Inflammatory macrophage (primary cell): ENCODE measurements at places on chromosomes 6 and 20.

DNA sequence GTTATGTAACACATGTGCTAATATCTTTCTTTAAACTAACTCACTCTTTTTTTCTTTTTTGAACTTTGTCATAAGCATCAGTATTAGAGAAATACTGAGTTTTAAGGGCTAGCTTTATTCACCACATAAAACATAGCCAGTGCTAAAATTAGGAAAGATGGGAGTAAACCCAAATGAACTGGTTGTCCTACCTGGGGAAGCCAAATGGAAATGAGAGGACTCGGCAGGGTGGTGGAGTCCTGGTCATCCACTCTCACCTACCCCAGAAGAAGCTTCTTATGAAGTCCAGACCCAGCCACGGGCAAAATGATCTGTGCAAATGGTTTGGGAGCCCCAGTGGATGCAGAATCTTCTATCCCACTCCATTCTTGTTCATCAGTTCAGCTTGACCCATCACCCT is 56.1 kb downstream of the MDGA1 start:
- DNase-seq, result no peak

DNA sequence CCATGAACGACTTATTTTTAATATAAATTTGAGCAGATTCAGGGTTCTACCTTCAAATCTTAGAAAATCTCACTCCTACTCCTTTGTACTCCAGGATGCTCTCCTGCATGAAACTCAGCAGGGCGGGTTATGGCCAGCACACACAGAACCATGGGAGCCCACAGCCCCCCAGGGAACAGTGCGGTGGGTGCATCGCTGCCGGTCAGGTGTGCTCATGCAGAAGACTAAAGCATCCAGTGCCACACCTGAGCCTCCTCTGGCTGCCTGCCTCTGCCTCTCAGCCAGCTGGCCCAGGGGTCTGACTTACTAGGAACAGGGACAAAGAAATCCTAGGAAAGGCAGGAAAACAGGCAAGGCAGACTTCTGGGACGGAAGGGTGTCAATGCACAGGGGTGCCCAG is 31.8 kb downstream of the EZR start:
- DNase-seq, result no peak

DNA sequence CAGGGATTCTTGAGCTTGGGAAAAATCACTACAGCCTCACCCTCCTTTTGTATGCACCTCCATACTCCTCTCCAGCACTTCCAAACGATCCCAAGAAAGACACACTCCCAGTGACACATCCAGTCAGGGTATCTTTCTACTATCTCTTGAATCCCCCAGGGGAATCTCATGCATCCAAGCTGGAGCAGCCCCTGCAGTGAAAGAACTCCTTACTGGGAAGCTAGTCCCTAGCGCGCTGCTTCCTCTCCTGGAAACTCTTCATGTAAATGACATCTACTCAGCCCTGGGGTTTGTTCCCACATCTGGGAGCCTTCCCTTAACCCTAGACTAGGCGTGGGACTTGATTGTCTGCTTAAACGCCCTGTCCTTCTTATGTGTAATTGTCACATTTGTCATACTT is 329.1 kb upstream of the QKI start:
- no peak for DNase-seq

DNA sequence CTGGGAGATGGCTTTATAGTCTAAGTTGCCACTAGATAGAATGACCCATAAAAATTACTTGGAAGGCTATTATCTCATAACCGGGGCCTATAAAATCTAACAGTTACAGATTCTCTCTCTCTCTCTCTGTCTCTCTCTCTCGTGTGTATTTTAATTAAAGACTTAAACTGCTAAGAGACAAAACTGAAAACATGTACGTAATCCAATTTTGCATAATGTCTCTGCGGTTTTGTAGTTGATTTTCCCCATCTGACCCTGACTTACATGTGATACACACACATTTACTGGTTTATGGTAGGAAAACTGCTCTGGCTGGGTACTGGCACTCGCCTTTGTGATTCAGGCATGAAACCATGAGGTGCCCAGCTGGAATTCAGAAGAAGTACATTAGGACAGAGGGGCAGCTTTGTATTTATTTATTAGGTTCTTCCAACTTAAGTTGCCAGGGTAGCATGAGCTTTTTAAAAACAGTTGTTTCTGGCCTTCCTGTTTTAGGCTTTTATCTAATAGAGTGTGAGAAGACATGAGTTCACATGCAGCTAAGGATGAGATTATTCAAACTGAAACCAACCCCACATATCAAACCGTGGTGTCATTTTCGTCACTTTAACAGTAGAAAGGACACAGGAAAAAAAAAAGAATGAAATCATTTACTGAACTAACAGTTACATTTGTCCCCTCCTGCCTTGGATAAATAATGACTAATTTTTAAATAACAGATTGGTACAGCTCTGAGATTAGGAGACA is 182.5 kb downstream of the GMPR start:
- no peak for DNase-seq

GRCh38 chr6:3748208-3749066 is 3.1 kb downstream of the PXDC1 start:
- DNase-seq, result peak; percentile 68

DNA sequence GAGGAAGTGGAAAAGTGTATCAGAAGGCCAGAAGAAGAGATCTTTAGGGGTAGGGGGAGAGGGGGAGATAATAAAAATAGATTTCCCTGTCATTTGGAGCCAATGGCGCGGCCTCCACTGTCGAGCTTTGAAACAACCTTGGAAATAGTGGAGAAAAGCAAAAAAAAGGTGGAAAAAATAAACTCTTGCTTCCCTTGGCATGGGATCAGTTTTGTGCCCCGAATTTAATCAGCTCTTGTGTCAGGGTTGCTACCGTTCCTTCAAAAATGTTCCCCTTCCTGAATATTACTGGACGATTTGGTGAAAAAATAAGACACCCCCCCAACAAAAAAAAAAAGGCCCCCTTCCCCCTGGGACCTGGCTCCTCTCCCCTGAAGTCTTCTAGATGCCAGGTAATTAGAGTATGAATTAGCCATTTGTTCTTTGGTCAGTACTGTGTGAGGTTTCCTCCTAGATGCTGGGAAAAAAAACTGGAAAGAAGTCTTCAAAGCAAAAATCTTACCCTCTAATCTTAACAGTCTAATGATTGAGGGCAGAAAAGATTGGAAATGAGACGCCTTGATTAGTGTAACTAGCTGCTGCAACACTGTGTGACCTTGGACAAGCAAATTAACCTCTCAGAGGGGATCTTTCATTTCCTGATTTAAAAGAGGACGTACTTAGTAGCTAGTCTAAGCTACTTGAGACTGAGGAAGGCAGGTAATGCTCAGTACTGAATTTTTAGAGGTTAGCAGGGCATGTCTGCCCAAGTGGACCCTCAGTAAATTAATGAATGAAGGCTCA is 872 bp upstream of the RBM39 start:
- DNase-seq, result peak; percentile 77

DNA sequence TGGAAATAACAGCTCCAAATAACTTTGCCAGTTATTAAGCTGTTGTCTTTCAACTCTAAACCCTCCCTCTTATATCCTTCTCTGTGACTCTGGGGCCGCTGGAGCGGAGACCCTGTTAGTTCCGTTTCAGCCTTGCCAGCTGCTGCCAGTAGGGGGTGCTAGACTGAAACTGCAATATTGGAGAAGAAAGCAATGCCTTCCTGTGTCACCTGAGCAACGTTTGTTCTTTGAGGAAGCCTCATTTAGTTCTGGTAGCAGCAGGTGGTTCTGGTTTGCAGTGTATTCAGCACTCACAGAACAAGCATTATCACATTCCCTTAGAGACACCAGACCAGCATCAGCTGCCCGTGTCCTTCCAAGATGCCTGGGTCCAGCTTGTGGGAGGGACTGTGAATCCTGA is 22.9 kb upstream of the JAG1 start:
- peak; percentile 6 for DNase-seq

GRCh38 chr20:33568378-33568777 is 78.5 kb downstream of the CBFA2T2 start:
- no peak for DNase-seq

DNA sequence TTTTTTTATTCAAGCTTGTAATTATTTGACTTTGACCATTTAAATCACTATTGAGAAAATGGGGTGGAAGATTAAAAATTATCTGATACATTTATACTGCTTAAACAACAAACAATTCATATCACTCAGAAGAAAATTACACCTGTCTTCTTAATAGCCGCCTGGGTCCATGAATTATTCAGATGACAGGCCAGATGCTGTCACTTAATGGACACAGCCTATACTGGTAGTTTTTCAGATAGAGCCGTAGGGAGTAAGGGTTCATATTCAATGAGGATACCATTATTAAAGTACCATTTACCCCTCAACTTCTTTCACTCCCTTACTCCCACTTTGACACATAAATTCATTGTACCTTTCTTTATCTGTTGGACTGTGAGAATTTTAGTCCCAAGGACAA is 1193.4 kb upstream of the MAP3K7 start:
- DNase-seq, result no peak

DNA sequence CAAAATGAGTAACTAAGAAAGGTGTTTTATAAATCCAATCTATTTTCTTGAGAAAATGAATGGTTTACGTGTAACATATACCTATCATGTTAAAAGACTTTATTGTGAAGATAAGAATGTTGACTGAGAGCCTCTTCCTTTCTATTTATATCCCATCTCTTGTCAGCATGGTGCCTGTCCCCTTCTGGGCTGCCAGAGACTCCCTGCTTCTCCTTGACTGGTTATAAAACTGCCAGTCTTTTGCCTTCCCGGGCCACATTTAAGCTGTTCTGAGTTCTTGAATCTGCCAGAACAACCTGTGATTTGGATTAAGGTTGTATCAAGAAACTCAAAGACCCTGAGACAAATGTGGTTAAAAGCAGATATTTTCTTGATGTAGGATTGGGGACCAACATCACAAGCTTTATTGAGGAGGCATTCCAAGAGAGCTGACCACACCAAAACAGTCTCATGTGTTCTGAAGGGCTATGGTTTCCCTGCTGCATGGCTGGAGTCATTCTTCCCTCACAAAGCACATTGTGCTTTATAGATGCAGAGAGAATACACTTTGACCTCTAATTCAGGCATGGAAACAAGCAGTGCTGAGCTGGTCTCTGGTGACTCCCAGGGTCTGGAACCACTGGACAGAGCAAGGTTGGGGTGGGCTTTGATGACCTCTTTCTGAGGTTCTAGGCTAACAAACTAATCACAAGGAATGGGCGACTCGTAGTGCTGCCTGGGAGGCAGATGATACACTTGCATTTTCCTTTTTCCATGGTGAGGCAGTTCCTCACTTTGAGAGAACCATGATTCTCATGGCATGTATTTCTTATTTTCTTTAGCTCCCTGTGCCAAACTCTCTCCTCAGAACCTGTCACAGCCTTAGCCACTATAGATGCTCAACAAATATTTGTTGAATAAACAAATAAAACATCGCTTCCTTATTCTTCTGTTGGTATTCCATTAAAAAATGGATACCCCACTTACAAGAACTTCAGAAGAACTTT is 205.0 kb upstream of the PREP start:
- DNase-seq, result no peak

DNA sequence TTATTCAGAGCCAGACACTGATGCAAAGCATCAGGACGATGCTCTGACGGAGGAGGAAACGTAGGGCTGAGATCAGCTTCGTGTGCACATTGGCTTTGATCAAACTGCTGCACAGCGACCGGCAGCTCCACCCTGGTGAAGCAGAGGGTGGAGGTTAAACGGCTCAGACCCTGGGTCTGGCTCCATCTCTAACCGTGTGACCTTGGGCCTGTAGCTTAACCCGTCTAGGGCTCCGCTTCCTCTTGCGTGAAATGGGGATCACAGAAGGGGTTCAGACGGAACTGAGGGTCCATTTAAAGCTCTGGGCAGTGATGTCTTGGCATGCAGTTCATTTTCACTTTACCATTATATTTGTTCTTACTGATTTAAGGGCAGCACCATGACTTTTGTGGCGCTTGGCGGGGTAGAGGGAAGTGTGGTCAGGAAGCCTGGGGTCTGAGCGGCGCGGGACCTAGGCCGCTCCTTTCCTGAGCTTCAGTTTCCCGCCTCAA is 644 bp downstream of the RBL1 start:
- DNase-seq, result peak; percentile 30

- no peak for DNase-seq
These were observed 110.0 kb upstream of the PMEPA1 start for GRCh38 chr20:57819691-57820380.

DNA sequence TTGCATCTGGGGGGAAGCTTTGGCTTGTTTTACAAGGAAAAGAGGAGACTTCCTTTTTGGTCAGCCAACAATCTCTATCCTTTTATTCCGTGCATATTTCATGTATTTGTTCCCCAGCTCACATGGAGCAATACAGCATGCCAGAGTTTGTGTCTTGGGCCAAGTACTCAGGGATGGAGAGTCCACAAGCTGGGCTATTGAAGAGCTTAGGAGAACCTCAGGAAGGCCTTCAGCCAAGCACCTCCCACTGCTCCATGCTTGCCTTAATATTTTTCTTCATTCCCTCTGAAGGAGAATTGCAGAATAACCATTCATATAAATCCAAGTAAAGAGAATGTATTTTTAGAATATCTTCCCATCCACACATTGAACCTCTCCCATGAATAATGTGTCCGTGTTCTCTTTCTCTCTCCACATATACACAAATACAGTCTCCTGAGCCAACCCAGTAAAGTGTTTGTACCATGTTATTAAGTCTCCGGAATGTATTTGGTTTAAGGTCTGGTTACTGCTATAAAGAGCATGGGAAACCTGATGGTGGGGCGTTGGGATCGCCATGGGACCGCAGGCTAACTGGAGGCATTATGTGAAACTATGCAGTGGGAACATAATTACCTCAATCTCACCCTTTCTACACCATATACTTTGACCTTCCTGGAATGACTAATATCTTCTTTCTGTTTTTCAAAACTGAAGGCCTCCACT is 3.0 kb downstream of the LAMA4 start:
- DNase-seq, result no peak

DNA sequence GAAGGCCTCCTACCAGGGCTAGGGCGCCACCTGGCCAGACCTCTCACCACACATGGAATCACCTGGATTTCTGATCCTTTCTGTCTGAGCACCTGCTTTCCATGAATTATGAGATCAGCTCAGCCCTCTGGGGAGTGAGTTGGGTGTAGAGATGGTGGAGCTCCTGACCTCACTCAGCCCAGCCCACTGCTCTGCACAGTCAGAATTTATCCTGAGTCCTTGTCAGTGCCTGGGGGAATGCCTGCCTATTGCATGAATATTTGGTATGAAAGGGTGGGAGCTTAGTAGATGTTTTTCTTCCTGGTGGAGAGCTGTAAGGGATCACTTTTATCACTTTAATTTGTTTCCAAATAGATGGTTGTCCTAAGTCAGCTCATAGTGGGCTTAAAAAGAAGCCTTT is 47.5 kb downstream of the DTD1 start:
- DNase-seq, result no peak

DNA sequence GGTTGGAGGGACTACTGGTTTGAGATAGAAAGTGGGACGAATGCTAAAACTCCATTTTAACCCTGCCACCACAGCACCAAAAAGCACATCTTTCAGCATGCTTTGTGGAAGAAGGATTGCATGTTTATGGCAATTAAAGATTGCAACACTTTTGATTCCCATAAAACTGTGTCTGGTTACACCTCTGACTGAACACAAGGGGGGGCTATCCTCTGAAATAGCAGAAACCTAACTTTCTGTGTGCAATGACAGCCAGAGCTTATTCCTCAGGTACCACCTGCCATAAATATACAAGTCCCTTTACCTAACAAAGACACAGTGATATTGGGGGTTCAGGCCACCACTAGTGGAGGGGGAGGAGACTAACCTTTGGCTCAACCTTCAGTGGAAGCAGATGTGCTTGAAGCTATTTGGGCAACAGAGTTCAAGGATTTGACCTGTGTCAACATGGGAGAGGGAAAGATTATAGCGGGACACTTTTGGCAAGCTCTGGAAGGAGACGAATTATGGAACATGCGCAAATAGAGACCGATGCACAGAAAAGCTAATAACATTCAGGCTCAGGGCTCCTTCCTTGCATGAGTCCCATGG is 9.6 kb upstream of the PLG start:
- no peak for DNase-seq
